ENCODE measurements at places on chromosomes 13 and 19.

DNA sequence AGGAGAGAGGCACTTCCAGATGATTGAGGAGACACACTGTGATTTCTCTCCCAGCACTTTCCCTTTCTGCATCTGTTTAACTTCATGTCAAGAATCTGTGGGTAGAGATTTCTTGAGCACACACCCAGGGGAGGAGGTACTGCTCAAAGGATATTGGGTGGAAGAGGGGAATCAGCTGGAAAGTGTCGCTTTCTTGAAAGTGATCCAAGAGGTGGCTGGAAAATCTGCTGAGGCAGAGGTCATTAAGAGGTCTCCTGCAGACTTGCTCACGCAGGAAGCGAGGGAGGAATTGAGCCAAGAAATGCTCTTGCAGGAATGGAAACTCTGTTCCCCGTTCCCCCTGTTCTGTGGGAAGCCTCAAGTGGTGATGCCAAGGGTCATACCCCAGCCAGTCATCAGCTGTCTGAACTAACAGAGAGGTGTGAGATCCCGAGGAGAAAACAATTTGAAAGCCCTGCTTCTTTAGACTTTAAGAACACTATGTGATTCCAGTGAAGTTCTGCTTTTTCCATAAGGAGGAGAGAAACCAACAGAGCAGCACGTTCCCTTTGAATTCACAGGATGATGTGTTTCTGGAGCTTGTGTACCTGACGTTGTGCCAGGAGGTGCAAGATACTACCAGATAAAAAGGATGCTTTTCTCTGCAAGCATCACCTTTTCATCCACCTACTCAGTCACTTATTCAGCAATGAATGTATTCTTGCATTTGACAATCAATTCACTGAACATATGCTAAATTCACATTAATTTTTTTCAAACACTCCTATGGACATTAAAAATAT, 163.4 kb upstream of the GPR12 start:
- no peak for DNase-seq

DNA sequence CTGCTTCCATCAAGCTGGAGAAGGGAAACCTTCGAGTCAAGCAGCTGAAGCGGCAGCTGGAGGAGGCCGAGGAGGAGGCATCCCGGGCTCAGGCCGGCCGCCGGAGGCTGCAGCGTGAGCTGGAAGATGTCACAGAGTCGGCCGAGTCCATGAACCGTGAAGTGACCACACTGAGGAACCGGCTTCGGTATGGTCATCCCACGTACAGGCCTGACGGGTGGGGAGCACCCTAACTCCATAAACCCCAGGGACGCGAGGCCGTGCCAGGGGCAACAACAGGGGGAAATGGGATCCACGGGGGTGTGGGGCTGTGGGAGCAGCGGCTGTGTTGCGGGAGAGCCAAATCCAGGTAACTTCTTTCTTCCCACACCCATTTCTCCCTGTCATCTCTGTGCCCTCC, 20.2 kb downstream of the KCNC3 start:
- DNase-seq: no peak

DNA sequence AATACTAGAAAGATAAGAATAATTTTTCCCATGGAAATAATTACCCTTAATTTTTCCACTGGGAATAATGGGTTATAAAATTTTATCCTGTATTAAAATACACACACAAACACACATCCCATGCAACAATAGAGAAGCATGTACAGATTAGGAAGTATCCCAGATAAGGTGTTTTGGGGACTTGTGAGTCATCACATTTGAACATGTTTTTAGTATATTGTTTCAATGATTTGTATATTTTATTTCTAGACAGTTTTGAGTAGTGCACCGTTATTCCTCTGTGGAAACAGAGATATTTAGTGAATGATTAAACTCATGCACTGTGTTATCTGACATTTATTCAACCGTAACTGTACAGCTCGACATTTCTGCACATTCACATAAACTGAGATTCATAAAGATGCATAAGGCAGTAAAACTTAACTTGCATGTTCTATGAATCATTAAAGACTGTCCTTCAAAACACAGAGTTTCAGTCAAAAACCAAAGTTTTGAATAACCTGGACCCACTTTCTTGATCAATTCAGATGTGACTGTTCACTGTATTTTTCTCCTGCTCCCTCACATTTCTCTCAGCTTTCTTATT, 30.1 kb downstream of the KLF12 start:
- no peak for DNase-seq

DNA sequence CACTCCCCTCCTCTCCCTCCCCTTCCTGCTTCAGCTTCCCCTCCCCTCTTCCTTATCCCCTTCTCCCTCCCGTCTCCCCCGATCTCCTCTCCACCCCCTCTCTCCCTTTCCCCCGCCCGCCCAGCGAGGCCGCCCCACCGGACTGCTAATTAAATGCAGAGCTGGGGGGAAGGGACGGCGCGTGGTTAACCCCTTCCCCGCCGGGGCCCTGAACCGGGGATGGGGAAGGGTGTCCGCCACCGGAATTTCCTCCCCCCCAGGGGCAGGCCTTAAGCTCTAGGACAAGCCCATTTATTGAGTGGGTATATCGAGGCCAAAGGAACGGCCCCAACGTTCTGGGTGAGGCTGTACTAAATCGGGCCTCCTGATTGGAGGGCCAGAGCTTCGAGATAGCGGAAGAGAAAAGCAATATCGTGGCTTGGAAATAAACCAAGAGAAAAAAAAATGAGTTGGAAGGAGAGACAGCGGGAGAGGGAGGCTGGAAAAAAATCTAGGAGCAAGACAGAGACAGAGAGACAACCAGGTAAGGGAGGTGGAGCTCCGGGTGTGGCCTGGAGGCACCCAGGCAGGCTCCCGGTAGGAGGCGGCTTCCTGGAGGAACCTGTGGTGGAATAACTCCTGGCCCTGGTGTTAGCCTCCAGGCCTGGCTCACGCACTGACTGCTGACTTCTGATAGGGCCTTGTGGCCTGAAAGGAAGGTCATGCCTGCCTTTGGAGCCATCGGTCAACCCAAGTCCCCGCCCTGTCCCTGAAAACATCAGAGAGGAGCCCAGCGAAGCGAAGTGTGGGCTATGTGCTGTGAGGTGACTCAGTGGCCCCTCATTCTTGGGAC, 11.6 kb upstream of the JUND start:
- DNase-seq: peak; percentile 76

DNA sequence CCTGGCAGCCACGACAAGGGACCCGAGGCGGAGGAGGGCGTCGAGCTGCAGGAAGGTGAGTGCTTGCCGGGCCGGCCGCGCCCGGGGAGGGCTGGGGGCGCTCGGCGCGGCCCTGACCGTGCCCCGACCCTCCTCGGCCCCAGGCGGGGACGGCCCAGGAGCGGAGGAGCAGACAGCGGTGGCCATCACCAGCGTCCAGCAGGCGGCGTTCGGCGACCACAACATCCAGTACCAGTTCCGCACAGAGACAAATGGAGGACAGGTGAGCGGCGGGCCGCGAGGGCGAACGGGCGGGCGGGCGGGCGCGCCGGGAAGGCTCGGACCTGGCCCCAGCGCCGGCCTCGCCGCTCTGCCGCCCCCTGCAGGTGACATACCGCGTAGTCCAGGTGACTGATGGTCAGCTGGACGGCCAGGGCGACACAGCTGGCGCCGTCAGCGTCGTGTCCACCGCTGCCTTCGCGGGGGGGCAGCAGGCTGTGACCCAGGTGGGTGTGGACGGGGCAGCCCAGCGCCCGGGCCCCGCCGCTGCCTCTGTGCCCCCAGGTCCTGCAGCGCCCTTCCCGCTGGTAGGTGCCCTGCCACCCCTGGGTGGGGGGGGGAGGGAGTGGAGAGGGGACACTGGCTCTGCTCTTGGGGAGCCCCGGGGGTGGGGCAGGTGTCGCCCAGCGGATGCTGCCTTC, 816 bp downstream of the USF2 start:
- peak; percentile 88 for DNase-seq

DNA sequence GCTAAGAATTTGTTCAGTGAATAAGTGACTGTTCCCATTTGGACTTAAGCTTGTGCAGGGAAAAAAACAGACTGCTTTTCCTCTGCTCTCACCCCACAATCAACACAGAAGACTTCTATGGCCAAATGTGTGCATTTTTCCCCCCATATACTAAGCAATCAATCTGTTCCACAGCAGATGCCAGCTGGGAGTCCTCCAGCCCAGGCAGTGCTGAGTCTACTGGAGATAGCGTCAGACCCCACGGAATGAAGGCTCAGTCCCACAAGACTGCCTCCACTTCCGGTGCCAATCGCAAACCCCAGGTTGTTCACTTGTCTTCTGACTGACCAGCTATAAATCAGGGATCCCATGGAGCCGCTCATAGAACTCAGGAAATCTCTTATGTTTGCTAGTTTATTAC, 69.5 kb upstream of the ANKRD10 start:
- DNase-seq: no peak

DNA sequence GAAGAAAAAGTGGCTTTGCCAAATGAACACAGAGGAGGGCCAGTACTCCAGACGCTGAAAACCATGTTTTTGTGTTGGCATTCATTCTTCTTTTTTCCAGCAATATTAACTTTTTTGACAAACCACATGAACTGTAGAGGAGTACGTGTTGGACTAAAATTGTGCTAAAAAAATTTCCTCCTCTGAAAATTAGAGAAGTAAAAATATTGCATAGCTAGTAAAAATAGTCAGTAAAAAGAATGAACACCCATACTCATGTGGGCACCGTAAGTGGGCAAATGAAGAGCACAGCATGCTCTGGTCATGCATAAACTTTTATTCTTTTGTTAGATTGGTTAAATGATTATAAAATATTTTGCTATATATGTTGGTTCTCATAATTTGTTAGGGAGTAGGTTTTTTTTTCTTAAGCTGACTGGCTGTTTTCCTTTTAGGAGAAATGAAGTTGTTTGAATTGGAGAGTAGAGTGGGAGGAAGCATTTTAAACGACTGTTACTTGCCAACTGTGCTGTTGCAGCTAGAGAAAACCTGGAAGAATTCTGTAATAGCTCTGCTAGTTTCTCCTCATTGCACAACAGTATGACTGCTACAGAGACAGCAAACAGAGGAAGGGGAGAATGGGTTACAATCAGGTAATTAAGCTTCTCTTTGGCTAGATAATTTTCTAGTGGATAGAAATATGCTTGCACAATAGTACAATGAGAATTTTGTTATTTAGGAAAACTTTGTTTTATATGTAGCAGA, 222.4 kb downstream of the KCTD12 start:
- no peak for DNase-seq

GRCh38 chr13:68708336-68708908, 1399.2 kb upstream of the ATXN8OS start:
- DNase-seq: no peak

GRCh38 chr19:17797424-17798201, 2.7 kb downstream of the B3GNT3 start:
- DNase-seq: no peak

- no peak for DNase-seq
Measured at GRCh38 chr19:14028901-14029300, 953 bp downstream of the RLN3 start.

- DNase-seq: no peak
Measured at GRCh38 chr13:30719525-30719914, 15.8 kb upstream of the ALOX5AP start.

DNA sequence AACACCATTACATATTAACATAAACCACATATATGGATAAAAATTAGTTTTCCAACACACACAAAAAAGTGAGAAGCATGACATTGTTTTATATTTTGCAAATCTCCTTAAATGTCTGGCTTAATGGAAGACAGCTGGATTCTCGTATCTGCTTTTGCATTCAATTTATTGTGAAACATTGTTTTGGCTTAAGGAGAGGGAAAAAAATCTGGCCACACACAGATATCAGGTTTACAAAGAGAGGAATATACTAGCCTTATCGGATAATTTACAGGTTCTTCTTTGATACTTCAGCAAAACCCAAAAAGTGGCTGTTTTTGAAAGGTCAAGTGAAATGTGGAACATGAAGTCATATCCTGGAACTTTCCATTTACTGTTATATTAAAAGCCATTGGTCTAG, 523.5 kb upstream of the ARGLU1 start:
- no peak for DNase-seq

DNA sequence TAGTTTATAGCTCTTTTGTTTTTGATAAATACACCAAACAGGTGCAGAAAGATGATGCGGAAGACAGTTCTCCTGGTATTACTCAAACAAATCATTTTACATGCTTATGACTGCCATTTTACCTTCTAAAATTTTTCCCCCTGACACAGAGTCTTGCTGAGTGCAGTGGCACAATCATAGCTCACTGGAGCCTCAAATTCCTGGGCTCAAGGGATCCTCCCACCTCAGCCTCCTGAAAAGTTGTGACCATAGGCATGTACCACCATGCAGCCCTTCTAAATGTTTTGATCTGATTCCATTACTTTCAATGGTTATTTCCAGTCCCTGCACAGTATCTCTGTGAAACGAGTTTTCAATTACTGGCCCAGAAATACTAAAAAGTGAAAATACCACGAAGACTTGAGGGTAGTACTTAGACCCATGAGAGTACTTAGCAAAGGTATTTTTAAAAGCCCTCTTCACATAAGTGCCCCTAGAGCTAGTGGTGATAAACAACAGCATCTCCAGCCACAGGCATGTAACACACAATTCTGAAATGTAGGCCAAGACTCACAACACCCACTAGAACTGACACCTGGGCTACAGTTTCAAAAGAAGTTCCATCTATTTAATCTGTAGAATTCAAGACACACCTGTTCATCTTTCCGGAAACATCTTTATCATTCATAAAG, 11.3 kb downstream of the HSPH1 start:
- DNase-seq: no peak

DNA sequence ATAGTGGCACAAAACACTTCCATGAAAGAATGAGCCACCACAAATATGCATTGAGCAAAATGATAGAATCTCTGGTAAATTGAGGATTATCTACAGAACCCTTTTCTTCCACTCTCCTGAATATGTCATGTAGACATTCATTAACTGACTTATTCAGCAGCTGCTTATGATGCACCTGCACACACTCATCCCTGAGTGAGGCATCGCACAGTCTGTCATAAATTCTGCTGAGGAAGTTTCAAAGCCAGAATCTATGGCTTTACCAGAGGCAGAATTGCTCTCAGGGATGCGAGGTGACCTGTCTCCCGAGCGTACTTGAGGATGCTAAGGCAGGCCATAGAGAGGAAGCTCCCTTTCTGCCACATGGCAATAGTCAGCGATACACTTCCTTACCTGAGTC, 1090.2 kb downstream of the UQCRFS1 start:
- DNase-seq: no peak

- DNase-seq: no peak
Measured at GRCh38 chr13:81872581-81872980, 1531.7 kb upstream of the SPRY2 start.

DNA sequence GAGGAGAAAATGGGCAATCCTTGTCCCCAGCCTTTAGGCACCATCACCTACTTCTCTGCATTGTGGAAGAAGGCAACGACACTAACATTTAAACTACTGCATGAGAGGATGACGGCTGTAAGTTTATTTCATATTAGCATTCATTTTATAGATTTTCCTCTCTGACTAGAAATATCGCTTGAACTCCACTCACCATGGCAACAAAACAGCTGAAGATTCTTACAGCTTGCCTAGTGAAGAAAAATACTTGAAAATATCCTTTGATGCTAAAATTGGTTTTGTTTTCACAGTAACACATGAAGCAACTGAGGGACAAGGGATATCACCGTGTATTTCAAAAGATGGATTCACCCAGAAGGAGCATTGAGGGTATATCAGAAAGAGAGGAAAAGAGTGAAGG, 284.3 kb downstream of the LIG4 start:
- no peak for DNase-seq

- peak; percentile 61 for DNase-seq
Measured at GRCh38 chr19:51735759-51736449, 12.1 kb upstream of the HAS1 start.

Measured in head of caudate nucleus (tissue), 42 donors.